ENCODE measurements at places on chromosomes 12 and 14.

- DNase-seq, result no peak
Measured at GRCh38 chr12:63302269-63302940, 151.4 kb upstream of the AVPR1A start.

GRCh38 chr12:11896417-11896929, 174.3 kb upstream of the BCL2L14 start:
- no peak for DNase-seq

- no peak for DNase-seq
Measured at GRCh38 chr14:54532111-54533012, 22.7 kb downstream of the CGRRF1 start.

DNA sequence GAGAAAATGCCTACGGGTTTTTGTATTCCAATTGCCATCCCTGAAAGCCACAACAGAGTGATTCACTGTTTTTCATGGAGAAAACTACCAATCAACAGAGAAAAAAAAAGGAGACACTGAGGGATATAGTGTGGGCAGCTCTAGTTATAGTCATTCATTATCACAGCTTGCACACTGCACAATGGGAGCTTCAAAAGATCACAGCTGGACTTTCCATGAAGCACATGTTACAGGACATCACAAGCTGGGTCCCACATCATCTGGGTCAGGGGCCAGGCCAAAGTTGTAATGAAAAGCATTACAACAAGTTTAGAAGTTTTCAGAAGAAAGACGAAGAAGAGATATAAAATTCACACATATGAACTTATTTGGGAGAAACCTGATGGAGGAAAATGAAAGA, 41.5 kb downstream of the RERG start:
- DNase-seq, result no peak

GRCh38 chr12:15697201-15697600, 92.0 kb downstream of the EPS8 start:
- no peak for DNase-seq

GRCh38 chr12:101925361-101925760, 48.0 kb downstream of the DRAM1 start:
- peak; percentile 75 for DNase-seq

- DNase-seq, result peak; percentile 34
Measured at GRCh38 chr12:29066011-29066588, 83.0 kb upstream of the FAR2 start.

DNA sequence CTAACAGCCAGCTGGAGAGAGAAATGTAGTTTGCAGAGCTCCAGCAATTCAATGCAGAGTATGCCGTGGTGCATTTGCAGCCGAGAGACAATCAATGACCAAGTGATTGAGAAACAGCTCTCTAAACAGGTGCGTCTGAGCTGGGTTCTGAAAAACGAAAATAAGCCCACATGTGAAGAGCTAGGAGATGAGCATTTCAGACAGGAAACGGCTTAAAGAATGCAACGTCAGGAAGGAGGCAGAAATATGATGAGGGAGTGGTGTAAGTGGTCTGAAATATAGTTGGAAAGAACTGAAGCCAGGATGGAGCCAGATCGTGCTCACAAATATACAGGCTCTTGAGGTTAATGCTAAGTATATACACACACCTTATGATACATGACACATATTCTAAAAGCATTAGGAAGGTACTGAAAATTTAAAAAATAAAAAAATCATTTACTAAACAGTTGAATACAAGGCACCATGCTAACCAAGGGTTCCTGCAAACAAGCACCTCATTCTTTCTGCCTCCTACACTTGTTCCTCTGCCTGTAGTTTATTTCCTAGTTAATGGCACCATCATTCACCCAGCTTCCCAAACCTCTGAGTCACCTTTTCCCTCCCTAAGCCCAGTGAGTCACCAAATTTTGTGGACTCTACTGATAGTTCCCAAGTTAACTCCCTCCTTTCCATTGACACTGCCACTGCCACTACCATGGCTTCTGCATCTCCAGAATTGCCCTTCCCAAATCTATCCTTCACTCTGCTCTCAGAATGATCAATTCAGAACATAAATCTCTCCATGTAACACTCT, 2.3 kb upstream of the GARIN2 start:
- no peak for DNase-seq

DNA sequence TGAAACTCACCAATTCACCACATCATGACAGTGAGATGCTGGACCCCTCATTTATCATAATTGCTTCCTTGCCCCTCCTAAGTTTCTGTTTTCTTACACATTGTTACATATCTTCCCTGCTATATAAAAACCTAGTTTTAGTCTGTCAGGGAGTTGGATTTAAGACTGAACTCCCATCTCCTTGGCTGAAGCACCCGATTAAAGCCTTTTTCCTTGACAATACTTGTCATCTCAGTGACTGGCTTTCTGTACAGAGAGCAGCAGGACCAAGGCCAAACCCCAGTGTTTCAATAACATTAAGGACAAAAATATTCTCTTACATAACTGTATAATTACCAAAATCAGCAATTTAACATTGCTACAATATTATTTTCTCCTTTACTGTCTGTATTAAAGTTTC, 928.4 kb downstream of the TMTC2 start:
- DNase-seq, result no peak

GRCh38 chr12:123396954-123397353, 13.0 kb downstream of the KMT5A start:
- no peak for DNase-seq

GRCh38 chr12:108618079-108618952, 15.4 kb downstream of the SELPLG start:
- peak; percentile 71 for DNase-seq

DNA sequence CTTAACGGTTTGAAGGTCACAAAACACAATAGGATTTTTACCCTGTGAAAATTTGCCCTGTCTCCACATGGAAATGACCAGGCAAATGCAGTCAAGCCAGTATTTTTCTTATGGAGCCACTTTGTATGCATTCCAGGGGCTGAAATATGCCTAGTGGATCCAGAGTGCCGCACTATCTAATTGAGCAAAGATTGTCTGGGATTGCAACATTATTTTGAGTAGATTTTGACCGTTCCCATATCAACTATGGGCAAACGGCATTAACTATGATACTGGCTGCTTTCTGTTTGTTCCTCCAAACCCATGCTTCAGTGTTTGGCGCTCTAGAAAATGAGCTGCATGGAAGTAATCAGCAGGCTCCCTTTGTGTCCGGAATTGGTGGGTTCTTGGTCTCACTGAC, 223.0 kb downstream of the BTG1 start:
- DNase-seq, result no peak

Data from HL-60 (cell line).